ENCODE measurements at places on chromosomes 6 and 20.
A peak's percentile ranks its signal among the peaks of the same experiment; 100 is the strongest.

- no peak for DNase-seq
These were observed 21.5 kb downstream of the SYNJ2 start for GRCh38 chr6:158002951-158003853.

GRCh38 chr20:63830841-63831588, at the start of gene ZBTB46:
Gene ZBTB46, minus strand, starts transcription at chr20:63831264. Its CDS starts 40,507 bp downstream, at chr20:63790757.
- no peak for DNase-seq

- DNase-seq, result no peak
These were observed 30.4 kb upstream of the PREX1 start for GRCh38 chr20:48858075-48858790.

- peak; percentile 73 for DNase-seq
These were observed 23.9 kb upstream of the ASXL1 start for GRCh38 chr20:32333988-32334885.

DNA sequence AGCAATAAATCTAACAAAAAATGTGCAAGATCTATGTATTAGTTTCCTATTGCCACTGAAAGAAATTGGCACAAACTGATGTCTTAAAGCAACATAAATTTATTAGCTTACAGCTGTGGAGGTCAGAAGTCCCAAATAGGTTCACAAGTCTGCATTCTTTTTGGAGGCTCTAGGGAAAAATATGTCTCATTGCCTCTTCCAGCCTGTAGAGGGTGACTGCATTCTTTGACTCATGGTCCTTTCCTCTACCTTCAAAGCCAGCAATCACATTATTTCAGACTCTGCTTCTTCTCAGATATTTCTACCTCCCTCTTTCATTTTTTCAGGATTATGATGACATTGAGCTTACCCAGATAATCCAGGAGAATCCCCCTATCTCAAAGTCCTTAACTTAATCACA, 1531.1 kb downstream of the KHDRBS2 start:
- DNase-seq, result no peak

- no peak for DNase-seq
These were observed 232.9 kb upstream of the SASH1 start for GRCh38 chr6:148109732-148110131.

DNA sequence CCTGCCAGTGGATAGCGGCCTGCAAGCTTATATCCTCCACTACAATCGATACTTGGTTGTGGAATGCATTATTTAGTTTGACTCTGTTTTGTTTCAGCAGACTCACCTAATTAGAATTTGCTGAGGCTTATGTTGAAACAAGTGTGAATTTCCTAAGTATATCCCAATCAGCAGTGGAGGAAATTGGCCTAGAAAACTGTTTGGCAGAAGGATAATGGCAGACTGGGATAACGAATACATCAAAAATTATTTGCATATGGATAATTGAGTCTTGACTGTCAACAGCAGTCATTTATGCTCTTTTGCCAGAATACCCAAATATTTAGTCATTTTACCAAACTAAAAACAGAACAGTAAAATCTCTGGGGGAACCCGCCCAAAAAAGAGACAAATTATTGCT, 261.0 kb downstream of the DOK5 start:
- DNase-seq, result no peak

- no peak for DNase-seq
These were observed 69.7 kb upstream of the SYNCRIP start for GRCh38 chr6:85712346-85712745.

DNA sequence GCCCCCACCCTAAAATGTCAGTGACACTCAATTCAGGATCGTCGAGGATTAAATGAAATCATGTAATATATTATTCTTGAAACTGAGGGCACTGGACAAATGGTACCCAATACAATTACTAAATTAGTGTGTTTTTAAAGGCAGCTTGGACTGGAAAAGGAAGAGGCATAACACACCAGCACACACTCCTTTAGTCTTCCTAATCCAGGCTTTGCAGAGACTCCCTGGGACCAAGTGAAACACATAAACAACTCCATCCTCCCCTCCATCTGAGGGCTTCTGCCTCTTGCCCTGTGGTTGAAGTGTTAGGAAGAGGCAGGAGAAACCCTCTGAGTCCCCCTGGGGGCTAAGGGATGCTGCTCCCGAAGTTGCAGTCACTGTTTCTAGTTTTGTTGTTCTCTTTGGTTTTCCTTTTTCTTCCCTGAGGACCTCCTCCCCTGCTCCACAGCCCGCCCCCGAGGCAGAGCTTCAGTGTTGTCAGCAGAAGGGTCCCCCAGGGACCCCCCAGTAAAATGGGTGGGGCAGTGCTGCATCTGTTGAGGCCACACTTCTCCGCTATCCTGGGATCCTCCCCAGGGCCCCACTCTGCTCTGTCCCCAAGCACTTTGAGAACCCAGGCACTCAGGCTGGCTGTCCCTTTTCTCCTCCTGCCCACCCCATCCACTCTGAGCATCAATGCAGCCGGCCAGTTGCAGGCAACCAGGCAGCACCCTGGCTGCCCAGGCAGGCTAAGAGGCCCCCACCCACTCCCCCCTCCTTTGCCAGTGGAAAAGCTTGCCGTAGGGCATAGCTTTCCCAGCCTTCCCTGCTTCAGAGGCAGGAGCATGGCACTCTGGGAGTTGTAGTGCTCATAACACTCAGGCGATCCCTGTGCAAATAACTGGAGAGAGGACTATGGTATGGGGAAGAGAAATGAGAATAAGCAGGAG, 5.9 kb downstream of the TMEM63B start:
- DNase-seq, result no peak

DNA sequence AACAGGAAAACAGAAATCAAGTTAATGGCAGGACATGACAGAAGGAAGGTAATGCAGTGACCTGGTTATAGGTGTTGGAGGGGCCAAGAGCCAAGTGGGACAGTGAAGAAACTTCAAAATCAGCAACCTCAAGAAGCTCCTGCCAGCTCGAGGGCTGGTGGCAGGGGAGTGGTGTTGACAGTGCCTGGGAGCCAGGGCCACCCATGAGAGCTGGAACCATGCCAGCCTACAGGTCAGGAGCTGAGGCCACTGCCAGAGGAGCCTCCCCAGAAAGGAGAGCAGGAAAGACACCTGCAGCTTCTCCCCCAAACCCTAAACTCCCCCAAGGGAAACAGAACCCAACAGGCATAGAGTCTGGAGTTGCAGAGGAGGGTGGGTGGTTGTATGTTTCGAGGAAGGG, 262.1 kb downstream of the LRFN2 start:
- DNase-seq, result no peak

GRCh38 chr6:129525055-129525454, 184.9 kb downstream of the ARHGAP18 start:
- no peak for DNase-seq

DNA sequence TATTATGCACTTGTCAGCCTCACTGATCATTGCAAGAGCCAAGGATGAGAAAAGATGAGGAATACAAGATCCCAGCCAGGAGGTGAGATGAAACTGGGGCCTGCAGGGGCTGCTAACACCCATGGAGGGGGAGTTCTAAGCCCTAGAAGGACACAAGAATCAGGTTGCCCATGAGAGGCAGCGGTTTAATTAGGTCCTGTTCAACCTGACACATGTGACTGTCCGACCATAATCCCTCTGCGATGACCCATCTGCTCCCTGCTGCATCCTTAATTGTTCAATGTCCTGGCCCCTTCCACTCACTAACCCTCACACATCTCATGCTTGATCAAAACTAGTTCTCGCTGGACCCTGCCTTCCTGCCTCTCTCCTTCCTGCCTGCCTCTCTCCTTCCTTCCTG, 52.2 kb upstream of the NNAT start:
- no peak for DNase-seq

- no peak for DNase-seq
These were observed 408.1 kb upstream of the MARCKS start for GRCh38 chr6:113449051-113449450.

DNA sequence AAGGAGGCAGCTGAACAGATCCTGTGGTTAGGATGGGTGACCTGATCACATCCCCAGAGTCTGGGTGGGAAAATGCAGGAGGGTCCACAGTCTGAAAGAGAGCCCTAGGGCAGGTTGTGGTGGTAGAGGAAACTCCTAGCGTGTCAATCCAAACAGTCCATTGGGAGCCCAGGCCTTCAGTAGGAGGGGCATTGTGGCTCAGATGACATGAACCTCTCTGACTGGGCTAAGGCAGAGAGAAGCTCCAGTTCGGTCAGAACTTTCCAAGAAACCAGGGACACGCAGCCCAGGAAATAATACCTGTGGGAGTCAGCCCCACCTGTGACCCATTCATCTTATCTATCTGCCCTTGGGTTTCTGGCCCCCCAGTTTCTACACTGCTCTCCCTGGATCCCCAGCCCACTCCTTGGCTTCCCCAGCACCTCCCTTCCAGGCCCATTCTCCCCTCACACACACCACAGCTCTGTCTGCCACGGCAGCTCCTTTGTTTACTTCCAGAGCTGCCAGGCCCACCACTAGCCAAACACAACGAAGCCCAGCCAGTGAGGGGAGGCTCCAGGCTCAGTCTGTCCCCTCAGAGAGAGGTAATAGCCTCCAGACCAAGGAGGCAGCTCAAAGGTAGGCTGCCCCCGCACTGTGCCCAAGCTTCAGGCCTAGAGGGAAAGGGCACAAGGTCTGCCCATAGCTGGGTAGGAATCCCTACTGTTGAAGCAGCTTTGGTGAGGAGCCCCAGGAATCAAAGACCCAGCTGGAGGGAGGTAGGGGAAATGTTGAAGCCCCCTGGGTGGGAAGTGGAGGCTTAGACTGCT, 6.2 kb downstream of the GDF5 start:
- DNase-seq, result no peak

DNA sequence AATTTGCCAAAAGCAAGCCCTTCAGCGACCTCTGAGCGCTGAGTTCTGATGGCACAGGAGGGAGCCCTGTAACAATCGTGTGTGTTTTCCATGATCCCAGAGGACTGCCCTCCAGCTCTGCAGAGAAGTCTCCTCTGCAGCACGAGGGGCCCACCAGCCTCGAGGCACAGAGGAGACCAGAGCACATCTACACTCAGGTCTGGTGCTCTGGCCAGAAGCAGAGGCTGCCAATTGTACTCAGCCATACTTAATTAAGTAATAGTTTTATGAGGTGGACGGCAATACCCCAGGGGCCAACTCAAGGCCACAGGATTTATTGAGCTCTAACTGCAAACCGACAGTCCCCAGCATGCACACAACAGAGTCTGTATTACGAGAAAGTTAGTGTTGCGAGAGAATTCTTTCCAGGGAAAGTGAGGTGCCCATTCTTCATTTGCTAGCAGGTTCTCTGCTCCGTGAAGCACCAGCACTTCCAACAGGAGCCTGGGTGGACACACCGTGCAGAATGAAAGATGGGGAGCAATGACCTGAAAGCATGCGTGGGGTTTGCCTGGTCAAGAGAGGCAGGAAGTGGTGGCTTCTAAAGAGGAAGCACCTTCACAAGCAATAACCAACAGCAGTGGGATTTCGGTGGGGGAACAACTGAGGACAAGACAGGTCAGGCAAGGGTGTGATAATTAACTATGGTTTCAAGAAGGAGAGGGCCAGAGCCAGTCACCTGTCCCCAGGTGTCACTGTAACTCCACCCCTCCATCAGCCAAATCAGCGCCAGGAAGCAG, 92.8 kb upstream of the FOXC1 start:
- DNase-seq, result no peak

DNA sequence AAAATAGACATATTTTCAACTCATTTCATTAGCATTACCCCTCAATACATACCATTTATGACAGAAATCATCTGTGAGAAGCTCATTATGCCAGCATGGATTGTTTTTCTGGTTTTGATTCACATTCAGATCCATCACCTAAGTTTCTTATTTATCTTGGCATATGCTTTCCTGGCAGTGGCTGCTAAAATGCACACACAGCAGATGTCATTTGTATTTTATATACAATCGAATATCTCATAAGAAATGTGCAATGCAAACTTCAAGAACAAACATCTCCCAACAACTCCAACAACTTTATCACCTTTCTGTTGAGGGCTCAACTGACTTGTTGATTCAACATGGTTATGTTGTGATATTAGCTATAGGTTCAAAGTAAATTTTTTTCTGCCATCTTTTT, 208.3 kb downstream of the PHACTR1 start:
- no peak for DNase-seq

GRCh38 chr20:2101057-2101864, at the start of gene STK35:
Gene STK35, plus strand, starts transcription at chr20:2101827. Its CDS starts 55 bp downstream, at chr20:2101882.
- peak; percentile 27 for DNase-seq

DNA sequence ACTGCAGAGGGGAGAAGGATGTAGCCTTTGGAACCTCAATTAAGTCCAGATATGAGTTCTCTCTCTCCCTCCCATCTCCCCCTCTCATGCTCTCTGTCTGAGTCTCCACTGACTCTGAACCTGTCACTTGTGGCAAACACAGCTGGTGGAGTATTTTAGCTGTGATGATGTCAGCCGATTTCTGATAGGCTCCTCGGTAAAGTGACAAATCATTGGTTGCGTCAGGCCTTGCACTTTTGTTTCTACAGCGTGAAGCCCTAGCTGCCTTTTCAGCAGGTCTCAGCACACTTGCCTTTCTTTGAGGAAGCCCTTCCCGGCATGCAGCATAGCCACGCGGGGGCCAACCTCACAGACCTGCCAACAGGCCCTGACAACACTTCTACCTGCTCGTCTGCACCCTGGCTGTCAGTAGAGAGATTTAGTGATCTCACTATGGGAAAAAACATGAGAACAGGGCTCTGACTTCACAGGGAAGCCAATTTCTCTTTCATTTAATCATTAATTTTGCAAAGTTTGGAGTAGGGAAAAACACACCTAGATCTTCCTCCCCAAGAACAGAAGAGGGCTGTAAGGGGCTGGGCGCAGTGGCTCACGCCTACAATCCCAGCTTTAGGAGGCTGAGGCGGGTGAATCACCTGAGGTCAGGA, 84.4 kb downstream of the GMPR start:
- DNase-seq, result no peak

GRCh38 chr6:107719160-107719559, 105.0 kb downstream of the SCML4 start:
- DNase-seq, result no peak

DNA sequence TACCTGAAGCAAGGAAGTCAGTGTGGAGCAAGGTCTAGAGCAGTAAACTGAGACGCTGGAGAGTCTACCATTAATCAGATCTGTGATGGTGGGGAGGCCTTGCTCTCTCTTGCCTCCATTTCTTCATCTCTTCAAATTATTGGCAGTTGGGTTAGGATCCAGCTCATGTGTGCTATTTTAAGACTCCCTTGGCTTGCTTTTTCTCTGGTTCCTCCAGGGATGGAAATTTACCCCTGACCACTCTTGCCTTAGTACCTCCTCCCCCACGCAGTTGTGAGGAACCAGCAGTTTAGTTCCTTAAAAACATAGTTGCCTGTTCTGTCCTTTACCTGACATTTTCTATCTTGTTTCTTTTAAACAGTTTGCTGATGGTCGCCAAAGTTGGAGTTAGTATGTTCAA, 7.4 kb downstream of the TMEM14C start:
- no peak for DNase-seq

DNA sequence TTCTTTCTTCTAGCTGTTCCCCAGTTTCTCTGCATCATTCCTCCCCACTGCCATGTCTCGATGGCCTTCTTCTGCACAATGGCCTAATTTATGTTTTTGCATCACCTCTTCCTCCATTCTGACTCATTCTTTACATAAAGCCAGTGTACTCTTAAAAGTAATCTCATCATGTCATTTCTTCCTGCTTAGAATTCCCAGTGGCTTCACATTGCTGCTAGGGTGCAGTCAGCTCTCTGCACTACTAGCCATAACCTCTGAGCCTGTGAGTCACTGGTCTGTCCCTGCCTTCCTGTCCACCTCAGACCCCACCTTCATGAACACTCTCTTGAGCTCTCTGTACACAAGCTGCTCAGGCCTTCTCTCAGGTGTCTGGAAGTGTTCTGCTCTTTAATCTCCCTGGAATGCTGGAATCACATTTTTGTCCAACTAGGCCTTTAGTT, 24.1 kb upstream of the TRIM27 start:
- DNase-seq, result no peak

- DNase-seq, result no peak
These were observed 32.4 kb upstream of the TPBG start for GRCh38 chr6:82331031-82331773.

- peak; percentile 83 for DNase-seq
These were observed 46.4 kb upstream of the ADTRP start for GRCh38 chr6:11824986-11825385.

GRCh38 chr20:48603116-48603818, 224.5 kb downstream of the PREX1 start:
- no peak for DNase-seq
